ENCODE measurements at places on chromosomes 1 and 21. TPM values are rescaled to one million over a fixed set of nuclear protein-coding genes. Genes with fewer than 3 reads are reported as not detected.

The OR2L2 gene
- total RNA-seq, result 0.05 TPM

GRCh38 chr21:32572574-32573420 lies 12.5 kb downstream of the TCP10L start:
- DNase-seq, result no peak

- DNase-seq, result no peak
These were observed 19.6 kb upstream of the FAM89A start for GRCh38 chr1:231059566-231060193.

The GBP5 gene
- 1.3 TPM for total RNA-seq

DNA sequence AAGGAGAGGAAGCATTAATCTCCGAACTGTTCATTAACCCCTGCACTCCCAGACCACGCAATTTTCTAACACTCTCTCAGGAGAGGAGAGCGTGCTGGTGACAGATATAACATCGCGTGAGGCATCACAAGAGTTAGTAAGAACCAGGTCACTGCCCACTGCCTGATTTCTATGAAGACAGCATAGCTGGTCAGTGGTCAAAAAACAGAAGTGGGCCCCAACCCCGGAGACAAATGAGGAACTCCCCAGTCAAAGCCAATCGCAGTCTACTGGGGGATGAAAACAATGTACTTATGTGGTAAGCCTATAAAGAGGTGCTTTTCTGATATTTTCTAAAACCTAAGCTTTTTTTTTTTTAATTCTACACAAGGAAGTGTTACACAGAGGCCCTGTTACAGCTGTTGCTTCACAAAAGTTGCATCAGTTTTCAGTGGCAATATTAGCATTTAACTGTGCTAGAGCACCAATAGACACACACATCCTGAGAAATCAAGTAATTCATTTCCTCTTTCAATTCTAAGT lies 231.8 kb upstream of the IRF2BP2 start:
- DNase-seq, result peak; percentile 43

DNA sequence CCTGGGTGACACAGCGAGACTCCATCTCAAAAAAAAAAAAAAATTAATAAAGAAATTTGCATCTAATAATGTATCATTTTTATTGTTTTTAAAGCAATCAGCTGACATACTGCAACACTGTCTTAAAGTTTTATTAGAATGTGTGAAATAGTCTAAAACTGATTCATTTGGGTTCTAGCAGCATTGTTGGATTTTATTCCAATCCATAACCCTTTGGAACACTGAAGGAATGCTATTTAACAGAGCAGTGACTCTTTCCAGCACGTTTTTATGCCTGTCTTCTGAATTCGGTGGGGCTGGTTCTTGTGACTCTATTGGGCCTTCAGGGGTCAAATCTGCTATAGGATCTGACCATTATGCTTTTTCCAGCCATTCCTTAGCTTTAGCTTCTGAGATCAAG lies 18.2 kb upstream of the FMO4 start:
- no peak for DNase-seq

The CFAP74 gene
- not detected for total RNA-seq

DNA sequence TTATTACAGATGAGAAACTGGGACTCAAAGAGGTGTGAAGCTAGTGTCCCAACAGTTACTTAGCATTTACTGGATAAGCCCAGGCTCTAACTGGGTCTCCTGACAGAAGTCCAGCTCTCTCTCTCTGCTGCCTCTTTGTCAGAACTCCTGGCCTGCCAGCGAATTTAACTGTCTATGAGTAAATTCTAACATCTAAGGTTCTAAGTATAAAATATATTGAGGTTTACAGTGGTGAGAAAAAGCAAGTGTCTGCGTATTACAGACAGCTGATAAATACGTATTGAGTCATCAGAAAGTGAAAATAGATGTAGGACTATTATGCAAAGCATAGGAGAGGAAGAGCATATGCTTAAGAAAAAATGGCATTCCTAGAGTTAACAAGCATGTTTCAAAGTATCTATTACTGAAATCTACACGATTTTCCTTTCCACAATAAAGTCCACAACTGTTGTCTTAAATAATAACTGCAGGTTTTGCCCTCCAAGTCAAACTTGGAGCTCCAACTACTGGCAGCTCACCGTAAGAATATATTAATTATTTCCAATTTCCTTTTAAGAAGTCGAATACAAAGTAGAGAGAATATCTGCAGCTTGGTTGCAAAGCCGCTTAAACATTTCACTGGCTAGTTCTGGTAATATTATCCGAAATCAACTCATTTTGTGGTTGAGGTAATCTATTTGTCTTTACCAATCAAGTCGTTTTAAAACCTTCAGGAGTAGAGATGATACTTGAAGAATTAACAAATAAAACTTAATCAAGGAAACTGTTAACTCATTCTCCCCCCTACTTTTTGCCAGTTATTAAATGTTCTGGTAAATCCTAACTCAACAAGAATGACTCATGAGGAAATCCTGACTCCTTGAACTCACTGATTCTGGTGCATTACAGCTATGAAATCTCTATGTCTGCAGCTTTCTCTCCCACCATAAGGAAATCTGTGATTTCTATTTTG lies 1.4 kb upstream of the RGS2 start:
- DNase-seq, result no peak

DNA sequence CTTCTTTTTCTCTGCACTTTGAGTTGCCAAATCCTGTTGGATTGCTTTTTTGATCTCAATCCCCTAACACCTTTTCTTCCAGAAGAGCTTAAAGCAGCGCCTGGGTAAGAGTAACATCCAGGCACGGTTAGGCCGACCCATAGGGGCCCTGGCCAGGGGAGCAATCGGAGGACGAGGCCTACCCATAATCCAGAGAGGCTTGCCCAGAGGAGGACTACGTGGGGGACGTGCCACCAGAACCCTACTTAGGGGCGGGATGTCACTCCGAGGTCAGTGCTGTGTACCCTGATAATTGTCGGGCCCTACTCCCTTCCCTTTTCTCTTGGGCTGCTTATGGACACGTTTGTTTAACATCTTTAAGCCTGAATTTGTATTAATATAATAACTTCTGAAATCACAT lies 8.3 kb downstream of the CHTOP start:
- no peak for DNase-seq

GRCh38 chr1:220353229-220354012 lies 81.2 kb upstream of the RAB3GAP2 start:
- DNase-seq, result no peak

DNA sequence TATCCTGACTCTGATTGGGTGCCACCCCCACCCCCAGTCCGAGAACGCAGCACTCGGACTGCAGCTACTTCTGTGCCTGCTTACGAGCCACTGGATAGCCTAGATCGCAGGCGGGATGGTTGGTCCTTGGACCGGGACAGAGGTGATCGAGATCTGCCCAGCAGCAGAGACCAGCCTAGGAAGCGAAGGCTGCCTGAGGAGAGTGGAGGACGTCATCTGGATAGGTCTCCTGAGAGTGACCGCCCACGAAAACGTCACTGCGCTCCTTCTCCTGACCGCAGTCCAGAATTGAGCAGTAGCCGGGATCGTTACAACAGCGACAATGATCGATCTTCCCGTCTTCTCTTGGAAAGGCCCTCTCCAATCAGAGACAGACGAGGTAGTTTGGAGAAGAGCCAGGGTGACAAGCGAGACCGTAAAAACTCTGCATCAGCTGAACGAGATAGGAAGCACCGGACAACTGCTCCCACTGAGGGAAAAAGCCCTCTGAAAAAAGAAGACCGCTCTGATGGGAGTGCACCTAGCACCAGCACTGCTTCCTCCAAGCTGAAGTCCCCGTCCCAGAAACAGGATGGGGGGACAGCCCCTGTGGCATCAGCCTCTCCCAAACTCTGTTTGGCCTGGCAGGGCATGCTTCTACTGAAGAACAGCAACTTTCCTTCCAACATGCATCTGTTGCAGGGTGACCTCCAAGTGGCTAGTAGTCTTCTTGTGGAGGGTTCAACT lies 2.1 kb downstream of the RBM15 start:
- DNase-seq, result peak; percentile 20

The HES3 gene
- not detected for total RNA-seq

DNA sequence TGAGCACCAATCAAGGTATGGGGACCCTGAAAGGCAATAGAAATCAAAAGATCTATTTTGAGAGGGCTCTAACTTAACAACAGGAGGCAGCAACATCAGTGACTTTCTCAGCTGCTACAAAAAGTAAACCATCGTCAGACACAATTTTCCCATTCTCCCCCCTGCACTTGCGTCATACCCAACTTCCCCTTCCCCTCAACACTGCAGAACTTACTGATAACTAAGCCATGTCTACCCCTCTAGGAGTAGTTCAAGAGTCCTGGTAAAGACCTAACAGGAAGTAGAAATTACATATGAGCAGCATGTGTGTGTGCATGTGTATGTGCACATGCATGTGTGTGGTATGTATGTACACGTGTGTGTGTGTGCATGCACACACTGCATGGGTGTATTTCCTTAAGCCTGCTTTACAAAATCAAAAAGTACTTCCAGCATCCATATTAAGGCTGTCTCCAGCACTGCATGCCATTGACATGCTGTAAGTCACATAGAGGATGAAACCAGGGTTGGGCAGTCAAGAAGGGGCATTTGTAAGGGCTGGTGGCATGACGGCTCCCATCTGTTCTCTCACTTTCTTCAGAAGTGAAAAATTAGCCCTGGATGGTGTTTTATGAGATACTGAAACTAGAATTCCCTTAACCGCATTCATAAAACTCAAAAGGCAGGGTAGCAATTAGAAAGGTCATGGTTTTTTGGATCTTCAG lies 460.1 kb upstream of the RUNX1 start:
- DNase-seq, result no peak

The MRPL9 gene
- 39.1 TPM for total RNA-seq

DNA sequence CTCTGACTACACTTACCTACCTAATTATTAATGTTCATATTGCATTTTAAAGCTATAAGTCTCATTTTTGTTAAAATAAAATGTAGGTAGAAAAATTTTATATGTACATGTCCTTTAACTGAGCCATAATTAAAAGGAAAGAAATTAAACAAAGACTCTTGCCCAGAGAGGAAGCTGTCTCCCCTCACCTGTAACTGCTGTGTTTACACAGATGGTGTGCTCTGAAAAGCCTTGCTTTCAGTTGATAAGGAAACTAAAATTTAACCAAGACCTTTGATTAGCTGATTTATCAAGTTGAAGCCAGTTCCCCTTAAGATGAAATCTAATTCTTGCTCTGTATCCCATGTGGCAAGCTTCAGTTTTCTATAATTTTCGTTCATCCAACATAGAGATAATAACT lies 213.5 kb downstream of the LYPLAL1 start:
- DNase-seq, result no peak

GRCh38 chr1:231951374-231951773 lies 324.8 kb downstream of the DISC1 start:
- no peak for DNase-seq

The CASQ2 gene
- total RNA-seq, result 715 TPM

DNA sequence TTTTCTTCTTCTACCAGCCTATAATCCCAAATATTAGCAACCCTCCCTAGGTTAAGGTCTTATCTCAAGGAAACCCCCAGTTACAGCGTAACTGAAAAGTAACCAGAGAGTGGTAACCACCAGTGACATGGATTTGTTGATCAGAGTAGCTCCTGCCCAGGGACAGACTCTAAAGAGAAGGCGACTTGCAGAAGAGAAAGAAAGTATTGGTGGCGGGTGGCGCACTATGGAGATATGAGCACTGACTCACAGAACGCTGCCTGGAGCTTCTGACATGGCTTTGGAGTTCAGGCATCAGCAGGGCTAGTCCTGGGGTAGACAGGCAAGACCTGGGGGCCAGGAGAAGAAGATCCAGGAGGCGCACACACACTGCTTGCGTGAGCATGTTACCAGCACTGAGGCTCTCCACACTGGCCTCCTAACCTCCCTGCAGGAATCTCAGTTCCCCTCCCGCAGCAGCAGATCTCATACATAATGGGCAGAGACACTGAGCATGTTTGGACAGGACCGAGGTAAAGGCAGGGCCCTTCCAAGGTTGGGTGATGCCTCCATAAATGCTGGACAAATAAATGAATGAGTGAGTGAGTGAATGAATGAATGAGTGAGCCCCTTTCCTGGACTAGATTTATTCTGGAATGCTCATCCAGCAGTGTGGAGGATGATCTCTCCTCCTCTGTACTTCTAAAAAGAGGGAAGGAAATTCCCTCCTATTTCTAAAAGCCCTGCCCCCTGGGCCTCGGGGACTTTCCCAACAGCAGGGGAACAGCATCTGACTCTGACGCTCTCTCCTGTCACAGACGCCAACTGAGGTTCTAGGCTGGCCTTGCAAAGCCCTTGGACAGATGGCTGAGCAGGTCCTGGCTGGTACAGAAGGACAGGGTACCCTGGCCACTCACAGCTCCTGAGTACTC lies 175.5 kb downstream of the CLIC6 start:
- peak; percentile 57 for DNase-seq

DNA sequence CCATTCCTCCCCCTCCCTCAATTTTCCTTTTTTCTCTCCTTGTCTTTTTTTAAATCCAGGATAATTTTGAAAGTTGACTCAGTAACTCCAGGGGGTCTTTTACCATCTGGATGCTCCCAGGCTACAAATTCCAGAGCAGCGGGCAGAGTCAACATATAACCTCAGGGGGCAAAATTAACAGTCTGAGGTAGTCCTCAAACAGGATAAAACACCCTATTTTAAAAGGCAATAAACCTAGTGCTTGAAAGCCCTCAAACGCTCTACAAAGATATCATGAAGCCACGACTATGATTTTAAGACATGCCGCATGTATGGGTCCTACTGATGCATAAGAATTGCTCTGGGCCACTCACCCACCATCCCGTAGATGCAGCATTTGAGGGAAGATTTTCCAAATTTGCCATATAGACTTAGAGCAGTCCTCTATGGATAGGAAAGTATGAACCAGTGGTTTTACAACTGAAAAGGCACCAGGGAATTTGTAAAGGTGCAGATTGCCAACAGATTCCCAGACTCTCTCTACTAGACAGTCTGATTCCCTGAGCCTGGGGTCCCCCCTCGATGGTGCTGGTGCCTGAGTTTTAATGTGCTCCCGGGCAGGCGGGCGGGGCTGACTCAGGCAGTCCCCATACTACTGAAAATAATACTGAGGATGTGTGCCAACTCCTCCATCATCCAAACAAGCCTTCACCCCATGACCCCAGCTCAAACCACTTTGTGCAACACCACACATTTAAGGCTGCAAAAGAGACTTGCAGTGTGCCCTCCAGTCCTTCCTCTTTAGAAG lies 37.2 kb downstream of the PTPN14 start:
- no peak for DNase-seq

The ST6GALNAC5 gene
- 0.71 TPM for total RNA-seq

DNA sequence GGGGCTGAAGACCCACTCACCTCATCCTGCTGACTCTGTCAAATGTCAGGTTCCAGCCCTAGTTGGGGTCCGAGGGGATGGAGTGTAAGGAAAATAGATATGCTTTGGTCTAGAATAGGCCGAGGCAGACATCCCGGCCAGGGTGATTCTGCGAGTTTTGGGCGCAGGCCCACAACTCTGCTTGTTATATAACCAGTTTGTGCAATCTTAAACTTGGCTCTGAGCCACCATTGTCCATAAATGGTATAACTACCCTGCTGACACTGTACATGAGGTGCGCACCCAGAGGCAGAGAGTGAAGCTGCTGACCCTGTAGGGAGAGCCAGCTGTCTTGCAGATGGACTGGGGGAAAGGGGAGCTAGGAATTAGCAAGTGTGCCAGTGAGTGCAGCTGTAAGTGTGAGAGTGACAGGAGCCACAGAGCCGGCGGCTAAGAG lies 1388.8 kb downstream of the AMY1C start:
- DNase-seq, result no peak
